ENCODE measurements at places on chromosomes 6 and 20. TPM values are rescaled to one million over a fixed set of nuclear protein-coding genes. Genes with fewer than 3 reads are reported as not detected.

Gene HLA-DQA1
- not detected for total RNA-seq

Gene FERMT1
- 16.7 TPM for total RNA-seq

Gene CYB5R4
- total RNA-seq: 24.7 TPM

Gene ADGRF4
- 9.7 TPM for total RNA-seq

Gene OLIG3
- total RNA-seq: not detected

Gene ATP9A
- 10.8 TPM for total RNA-seq

All from A549 treated with ZK216348 at 1 μM for 4 hours (cell line).